HT-29 (cell line): ENCODE measurements at places on chromosomes 2 and 18. TPM values are rescaled to one million over a fixed set of nuclear protein-coding genes. Genes with fewer than 3 reads are reported as not detected.
A peak's percentile ranks its signal among the peaks of the same experiment; 100 is the strongest.

Gene CIDEA
- total RNA-seq, result not detected in 2 replicates

Gene LOXHD1
- not detected in 2 replicates for total RNA-seq

Gene LAMA1
- not detected in 2 replicates for total RNA-seq

Gene PSMA8
- not detected in 2 replicates for total RNA-seq

Gene ADGRF3
- 0.16 and 0.28 TPM in 2 replicates for total RNA-seq

Gene ZAP70
- 1.8 TPM in 1 of 2 replicates, not detected in the other for total RNA-seq

Gene MC2R
- not detected in 2 replicates for total RNA-seq

Gene IDH1
- total RNA-seq, result 85.9 and 86.5 TPM in 2 replicates

Gene CSRNP3
- 0.08 and 0.10 TPM in 2 replicates for total RNA-seq

DNA sequence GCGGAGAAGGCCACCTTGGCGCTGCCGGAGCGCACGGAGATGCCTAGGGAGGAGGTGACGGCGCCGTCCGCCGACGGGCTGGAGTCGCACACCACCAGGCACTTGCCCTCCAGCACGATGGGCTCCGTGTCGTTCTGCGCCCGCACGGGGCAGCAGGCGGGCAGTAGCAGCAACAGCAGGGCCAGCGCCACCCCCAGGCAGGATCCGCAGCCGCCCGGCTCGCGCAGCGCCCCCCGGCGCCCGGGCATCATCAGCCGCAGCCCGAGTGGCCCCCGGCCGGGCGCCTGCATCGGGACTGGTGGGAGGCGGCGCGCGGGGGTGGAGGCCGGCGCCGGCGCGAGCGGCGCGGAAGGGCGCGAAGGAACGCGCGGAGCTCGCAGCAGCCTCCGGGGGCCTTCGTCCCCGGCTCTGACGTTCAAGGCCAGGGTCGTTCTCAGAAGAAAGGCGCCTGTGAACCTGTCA lies 2.2 kb downstream of the CBLN2 start:
- DNase-seq, result no peak

DNA sequence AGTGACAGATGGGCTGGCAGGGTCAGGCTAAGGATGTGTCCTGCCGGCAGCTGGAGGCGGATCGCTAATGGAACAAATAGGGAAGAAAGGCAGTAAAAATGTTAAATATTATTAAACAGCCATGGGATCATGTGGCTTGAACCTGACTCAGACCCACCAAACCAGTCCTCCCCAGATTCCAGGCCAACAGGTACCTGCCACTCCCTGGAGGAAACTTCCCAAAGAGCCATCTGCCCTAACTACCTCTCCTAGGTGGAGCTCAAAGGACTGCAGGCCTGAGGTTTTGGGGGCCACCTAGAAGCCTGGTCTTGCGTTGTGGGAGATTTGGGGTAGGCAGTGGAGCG lies 34.3 kb downstream of the CIB4 start:
- DNase-seq, result peak; percentile 68

DNA sequence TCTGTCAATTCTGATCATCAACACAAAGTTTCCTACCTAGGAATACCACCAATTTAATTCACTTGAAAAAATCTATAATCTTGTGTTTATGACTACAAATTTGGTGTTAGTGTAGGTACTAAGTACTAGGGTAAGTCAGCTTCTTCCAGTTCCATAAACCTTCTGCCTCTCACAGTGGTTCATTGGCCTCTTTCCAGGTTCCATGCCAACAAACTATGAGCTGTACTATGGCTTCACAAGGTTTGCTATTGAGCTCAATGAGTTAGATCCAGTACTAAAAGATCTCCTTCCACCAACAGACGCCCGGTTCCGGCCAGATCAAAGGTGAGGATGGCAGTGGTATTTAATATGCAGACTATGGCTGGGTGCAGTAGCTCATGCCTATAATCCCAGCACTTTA lies 58.8 kb downstream of the PRKRA start:
- no peak for DNase-seq

DNA sequence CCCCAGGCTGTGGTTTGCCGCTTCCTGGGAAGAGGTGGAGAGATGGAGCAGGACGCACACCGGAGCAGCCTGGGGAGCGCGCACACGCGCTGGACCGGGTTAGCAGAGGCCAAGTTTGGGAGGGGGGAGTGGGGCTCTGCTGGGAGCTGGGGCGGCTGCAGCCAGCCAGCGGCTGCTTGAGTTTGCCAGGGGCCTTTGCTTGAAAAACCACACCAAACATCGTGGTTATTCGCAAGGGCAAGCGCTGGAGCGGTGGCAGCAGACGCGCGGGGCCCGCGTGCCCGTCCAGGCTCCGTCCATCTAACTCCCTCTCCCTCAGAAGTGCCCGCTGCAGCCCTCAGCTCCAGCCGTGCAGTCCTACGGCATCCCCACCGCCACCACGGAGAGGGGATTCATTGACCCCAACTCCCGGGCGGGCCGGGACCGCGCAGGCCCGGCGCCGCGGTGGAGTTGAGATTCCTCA lies 4.6 kb downstream of the PTGR3 start:
- DNase-seq, result no peak

DNA sequence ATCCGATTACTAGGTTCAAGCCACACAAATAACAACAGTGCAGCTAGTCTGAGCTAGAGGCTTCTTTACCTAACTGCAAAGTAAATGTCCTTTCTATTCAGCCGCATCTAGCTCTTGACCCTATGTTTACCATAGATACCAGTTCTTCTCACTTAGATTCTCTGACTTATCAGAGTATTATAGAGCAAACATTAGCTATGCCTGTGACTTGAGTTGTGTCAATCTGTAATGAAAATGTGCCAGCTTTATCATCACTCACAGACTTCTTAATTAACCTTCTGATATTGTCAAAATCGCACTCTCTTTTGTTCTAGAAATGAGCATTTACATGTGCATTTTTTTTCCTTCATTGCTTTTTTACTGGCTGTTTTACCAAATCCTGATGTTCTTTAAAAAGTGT lies 79.9 kb downstream of the BCL11A start:
- no peak for DNase-seq

- DNase-seq, result no peak
Observed at GRCh38 chr2:158912765-158913164, 55.7 kb upstream of the TANC1 start.

DNA sequence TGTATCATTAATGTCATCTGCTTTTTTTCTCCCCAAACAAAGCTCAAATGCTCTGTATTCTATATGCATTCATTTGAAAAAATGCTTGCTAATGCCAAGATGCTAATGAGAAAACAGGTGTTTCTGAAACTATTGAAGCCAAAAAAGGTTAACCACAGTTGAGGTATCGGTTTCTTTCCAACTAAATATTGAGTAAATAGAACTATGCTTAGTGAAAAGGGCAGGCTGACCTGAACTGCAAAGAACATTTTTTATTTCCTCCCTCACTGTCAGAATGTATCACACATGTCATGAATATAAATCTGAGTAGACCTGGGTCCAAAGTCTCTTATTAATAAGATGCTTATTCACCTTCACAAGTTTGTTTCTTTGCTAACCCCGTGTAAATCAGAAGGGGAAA lies 866.6 kb downstream of the CPS1 start:
- no peak for DNase-seq

DNA sequence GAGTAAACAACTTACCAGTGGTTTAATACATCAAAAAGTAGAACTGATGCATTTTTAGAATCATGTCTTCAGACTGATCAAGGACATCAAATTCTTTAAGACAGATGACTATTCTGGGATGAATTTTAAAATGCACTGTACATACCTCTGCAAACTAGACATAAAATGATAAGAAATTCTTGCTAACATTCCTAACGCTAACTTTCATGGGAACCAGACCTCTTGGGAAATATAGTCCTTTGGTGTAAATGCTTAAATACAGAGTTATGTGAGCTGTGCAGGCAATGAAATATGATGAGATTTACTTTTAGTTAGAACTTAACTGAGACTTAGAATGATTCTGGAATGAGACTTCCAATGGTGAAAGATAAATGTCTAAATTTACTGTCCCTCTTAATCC lies 562.0 kb downstream of the NR4A2 start:
- no peak for DNase-seq

DNA sequence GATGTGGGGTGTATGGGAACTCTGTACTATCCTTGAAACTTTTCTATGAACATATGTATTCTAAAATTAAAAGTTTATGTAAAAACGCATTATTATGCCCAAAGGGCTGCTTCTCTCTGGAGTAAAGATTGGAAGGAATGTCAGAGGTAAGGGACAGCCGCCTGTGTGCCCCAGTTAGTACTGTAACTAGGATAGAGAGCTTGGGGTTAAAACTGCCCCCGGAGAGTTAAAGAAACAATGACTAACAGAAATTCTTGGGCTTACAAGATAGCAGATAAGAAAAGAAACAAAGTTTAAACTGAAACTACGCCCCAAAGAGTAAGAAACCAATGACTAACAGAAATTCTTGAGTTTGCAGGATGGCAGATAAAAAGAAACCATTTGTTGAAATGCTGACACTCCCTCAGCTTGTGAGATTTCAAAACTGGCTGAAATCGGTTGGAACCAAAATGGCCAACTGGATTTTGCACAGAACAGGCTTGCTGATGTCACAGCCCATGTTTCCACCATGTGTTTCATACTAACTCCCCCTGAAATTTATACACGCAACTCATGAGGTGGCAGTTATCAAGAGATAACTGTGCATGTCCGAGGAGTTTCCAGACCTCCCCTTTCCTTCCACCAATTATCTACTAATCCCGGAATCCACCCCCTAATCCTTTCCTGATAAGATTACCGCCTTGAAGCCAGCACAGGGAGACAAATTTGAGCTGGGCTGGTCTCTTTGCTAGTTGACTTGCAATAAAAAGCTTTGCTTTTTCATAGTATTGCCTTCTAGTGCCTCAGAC lies 8.7 kb upstream of the TXNDC2 start:
- DNase-seq, result peak; percentile 73
